ENCODE measurements at places on chromosomes 7 and 10.

- no peak for DNase-seq
Measured at GRCh38 chr10:78045237-78045636, 11.6 kb downstream of the RPS24 start.

GRCh38 chr10:8088504-8088903 is 34.0 kb downstream of the GATA3 start:
- no peak for DNase-seq

GRCh38 chr10:14605231-14605925 is 169.3 kb downstream of the FAM107B start:
- DNase-seq = no peak

DNA sequence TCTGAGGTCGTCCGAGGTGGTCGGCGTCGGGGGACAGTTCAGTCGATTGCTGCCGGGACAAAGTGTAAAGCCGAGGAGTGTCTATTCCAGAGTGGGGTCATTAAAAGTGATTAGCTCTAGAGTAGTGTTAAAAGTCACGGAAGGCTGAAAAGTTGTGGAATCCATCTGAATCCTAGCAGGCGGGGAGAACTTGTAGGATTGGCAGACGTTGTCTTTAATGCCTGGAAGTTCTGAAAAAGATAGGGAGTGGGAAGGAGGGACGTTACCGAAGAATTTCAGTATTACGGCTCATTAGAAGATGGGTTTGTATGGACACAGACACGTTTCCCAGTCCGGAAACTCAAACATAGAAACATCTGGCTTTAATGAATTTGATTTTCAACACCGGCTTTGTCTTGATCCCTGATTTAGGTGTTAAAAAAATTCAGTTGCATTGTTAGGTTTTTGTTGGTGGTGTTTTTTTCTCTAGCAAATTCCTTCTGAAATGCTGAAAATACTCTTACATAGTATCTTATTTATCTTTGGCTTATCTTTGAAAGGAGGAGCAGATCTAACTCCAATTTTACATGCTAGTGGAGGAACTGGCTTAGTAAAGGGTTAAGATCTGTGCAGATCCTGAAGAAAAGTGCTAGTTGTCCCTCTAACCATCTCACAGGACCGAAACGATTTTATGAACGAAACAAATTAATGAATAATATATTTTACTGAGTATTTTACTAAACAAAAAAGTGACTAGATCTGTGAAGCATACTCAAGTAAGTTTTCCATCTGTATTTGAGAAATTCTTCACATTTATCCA is 900 bp downstream of the MKLN1 start:
- no peak for DNase-seq

DNA sequence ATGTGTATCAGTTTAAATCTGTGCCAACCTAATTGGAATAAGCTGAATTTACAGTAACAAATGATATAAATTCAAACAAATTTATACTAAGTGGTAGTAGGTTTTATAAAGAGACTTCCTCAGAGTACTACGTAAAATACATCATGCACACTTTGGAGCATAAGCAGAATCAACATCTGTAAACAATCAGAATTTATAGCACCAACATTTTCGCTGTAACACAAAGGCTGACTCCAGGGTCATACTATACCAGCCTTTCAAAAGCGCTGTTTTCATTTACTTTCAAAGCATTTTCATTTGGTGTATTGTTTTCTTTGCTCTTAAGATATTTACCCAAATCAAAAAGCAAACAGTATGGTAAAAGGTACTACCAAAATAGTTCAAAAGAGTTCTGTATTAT is 29.3 kb upstream of the TMEM168 start:
- no peak for DNase-seq

- no peak for DNase-seq
Measured at GRCh38 chr10:72146071-72146470, 57.7 kb upstream of the SPOCK2 start.

DNA sequence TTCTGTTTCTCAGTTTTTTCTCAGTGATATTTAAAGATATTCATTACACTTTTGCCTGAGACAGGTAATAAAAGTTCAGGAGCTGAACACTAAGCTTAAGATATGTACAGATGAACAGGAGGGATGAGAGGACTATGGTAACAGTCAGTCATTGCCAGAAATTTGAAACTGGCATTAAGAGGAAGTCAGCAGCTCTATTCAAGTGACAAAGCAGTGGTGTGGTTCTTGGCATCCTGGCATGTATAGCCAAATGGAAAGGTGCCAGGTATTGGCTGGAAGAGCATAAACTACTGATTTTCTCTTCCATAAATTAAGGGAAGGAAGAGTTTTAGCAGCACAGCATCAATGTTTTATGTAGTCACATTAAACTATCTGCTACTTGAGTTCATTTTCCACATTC is 22.7 kb downstream of the HOXA1 start:
- DNase-seq = no peak

DNA sequence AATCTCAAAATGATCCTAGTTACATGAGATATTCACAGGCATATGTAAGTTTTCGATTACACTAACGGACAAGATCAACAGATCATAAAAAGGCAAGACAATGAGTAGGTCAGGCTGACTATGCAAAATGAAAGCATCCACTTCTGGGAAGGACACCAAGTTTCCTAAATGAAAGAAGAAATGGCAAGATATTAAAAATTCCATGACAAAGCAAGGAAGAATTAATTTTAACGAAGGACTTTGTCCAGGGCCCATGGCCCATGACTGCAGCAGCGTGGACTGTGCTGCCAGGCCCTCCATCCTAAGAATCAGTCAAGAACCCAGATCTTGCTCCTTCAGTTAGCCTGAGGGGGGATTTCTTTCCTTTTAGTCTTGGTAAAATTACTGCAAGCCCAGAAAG is 182.4 kb upstream of the FRMD4A start:
- no peak for DNase-seq

DNA sequence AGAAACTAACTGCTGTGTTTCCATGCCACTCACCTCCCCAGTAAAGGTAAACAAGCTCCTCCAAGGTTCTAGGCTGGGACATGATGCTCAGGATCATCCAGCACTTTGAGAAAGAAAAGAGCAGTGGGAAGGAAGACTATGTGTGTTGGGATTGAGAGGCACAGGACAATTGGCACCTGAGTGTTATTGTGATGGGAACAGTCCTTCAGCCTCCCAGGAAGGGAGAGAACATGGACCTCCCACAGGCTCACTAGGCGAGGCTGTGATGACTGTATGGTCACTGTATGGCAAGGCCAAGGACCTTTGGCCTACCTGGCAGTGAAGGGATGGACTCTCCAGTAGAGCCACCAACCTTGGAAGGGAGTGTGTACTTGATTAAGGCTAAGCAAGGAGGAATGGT is 123.2 kb upstream of the UNC5B start:
- DNase-seq = no peak

DNA sequence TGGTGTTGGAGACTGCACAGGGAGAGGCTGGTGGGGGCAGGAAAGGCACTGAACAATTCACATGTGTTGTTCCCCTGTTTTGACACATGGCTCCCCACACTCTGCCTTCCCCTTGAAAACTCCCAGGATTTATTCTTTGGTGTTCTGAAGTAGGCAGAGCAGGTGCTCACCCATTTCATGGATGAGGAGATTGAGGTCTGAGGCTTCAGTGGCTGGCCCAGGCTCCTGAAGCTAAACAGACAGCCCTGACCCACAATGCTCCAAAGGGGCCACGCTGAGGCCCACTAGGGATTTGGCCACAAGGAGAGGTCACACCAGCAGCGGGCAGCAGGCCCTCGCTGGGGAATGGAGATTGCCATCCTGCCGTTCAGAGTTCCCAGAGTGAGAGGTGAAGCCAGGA is 157.6 kb downstream of the SH3PXD2A start:
- DNase-seq = no peak

DNA sequence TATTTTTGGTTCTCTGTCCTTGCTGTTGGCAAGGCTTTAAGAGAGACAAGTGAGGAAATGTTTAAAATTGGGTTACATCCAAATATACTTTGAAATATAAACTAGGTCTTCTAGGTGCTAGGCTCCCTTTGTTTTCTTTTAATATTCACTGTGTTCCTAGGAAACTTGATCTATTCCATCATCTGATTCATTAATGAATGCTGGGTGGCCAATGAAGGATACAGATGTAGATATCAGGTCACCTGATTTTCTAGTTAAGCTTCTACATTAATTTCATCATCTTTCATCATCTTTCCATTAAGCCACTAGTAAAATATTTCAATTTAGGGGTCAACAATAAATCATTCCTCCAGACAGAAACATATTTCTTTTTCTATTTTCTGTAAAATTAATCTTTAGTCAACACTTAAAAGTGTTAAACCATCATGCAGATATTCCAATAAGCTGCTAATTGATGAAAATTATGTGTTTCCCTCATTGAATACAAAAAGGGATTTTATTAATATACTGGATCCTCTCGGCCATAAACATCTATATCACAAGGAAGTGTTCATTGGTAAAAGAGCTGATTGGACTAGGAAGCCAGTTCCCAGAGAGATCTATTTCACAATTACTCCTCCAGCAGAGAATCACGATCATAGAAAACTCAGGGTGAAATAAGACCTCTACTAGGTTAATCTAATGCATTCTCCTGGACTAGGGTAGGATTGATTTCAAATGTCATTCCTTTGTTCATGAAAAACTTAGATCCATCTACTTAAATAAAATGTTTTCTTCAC is 14.7 kb downstream of the HGF start:
- DNase-seq = no peak

- DNase-seq = no peak
Measured at GRCh38 chr7:108869070-108869469, 299.4 kb downstream of the DNAJB9 start.

GRCh38 chr10:79982861-79983260 is 34.0 kb upstream of the SFTPD start:
- no peak for DNase-seq

DNA sequence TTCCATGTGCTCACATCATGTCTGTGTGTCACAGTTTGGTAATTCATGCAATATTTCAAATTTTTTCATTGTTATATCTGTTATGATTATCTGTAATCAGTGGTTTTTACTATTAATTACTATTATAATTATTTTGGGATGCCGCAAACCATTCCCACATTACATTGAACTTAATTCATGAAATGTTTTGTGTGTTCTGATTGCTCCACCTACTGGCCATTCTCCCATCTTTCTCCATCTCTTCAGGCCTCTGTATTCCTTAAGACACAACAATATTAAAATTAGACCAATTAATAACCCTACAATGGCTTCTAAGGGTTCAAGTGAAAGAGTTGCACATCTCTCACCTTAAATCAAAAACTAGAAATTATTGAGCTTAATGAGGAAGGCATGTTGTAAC is 398.5 kb downstream of the PCDH15 start:
- no peak for DNase-seq

DNA sequence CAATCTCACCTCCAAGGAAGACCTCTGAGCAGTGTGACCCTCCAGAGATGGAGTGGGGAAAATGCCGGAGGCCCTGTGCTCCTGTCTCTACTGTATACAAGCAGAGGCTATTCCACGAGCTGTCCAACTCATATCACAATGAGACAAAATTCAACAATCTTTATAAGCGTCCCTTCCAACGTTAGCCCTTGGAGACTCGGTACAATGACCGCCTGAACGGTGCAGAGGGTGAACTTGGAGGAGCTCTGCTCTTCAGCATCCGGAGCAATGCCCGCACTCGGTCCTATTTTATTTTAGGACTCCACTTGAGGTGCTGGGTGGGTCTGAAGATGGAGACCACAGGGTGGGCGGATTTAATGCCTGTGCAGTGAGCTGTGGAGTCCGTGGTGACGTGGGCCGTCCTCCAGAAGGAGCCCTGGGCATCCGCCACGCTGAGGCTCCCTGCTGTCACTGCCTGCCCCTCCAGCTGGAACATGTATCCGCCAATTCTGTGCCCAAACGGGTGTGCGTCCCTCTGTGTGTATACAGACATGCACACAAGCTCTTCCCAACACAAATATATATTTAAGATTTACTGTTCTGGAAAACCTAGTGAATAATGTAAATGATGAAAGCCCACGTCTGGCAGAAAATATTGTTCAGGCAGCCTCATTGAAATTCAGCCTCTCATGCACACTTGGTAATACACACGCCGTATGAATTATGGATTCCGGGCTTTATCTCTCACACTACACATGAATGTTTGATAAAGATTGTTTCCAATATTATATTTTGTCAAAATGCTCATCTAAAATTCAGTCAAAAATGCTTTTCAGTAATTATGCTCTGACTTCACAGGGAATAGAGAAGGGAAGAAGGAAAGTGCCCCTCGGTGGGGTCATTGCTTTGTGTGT is 239.9 kb upstream of the ZMIZ1 start:
- DNase-seq = no peak

DNA sequence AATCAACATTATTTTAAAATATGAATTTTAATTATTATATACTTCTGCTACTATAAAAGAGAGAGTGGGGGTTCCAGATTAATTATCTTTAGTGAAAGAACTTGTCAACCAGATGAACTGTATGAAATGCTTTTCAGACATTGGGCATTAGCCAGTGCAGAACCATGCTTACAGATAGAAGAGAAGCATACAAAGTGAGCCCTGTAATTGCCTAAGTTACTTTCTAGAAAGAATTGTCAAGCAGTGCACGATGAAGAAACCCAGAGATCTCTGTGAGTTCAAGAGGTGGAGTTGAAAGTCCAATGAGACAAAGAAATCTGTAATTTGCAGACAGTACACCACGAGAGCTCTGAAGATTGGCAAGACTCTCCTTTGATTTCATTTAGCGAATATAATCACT is 166.7 kb downstream of the CDC14C start:
- DNase-seq = no peak

- no peak for DNase-seq
Measured at GRCh38 chr10:92385831-92386230, 94.9 kb downstream of the MARCHF5 start.

- DNase-seq = no peak
Measured at GRCh38 chr7:10181996-10182395, 791.7 kb upstream of the PHF14 start.

GRCh38 chr7:135245226-135246190 is 11.9 kb downstream of the STRA8 start:
- DNase-seq = no peak

DNA sequence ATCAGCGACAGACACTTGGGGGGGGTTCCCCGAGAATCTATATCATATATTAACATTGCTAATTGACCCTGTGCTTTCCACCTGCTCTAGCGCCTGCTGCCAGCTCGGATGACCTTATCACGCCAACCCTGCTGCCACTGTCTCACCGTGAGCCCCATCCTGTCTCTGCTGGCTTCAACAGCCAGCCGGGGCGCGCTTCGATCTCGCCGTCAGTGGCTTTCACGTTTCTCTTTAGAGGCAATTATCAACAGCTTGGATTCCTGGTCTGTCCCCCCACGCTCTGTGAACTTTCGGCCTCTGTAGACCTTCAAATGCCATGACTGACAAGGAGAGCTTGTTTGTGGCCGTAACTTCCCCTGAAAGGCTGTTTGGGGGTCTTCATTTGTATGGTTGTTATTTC is 123.0 kb downstream of the EBF3 start:
- no peak for DNase-seq

GRCh38 chr10:19915125-19915524 is 98.9 kb downstream of the PLXDC2 start:
- DNase-seq = no peak

- DNase-seq = no peak
Measured at GRCh38 chr7:74527842-74528241, 74.1 kb downstream of the GTF2IRD1 start.

DNA sequence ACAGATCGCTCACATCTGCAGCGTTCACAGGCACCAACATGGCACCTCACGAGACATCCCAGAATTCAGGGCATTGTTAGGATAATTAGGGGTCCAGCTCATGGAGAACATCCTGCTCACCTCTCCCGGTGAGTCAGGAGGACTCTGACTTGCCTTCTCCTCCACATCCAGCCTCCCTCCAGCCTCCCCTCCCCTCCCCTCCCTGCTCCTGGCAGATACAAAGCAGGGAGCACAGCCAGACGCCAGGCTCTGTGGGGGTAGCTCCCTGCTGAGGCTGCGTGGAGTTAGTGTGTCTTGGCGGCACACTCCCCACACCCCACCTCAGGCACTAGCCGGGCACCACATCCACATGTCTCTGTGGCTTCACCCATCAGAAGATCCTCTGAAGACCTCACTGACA is 320.6 kb downstream of the CXCL12 start:
- no peak for DNase-seq
